ENCODE measurements at places on chromosomes 4 and X.

GRCh38 chr4:42237010-42237409, 84.6 kb upstream of the BEND4 start:
- DNase-seq = no peak

GRCh38 chr4:82645936-82646565, 84.3 kb upstream of the TMEM150C start:
- DNase-seq = no peak

DNA sequence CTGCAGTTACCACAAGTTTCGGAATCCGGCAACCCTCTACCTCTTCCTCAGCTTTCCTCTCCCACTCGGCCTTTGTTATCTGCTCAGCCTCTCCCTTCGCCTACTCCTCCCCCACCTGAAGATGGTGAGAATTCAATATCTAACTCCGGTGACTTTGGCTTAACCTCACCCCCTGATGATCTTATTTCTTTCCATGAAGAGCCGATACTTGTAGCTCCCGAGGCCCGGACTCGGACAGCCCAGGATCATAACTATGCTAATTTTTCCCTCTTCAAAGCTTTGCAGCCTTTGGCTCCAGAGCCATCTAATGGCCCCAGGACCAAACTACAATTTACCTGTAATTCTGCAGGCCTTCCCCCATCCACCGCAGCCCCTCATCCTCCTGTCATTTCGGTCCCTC, 32.0 kb upstream of the MGST2 start:
- DNase-seq = peak; percentile 54

DNA sequence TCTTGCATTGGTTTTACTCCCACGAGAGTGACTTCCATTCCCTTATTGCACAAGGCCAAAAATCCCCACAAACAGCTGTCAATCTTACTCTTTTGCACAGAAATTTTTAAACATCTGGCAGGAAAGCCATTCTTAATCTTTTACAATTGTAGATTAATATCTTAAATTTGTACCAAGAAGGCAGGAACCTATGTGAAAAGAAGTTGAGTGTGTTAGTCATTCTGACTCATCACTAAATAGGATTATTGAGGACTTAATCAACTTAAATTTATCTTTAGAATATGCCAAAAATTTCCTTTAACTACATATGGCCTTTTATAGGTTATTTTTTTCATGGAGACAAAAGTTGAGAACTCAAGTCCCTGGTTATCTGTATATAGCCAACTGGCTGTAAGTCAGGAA, 49.0 kb upstream of the VEGFC start:
- no peak for DNase-seq

DNA sequence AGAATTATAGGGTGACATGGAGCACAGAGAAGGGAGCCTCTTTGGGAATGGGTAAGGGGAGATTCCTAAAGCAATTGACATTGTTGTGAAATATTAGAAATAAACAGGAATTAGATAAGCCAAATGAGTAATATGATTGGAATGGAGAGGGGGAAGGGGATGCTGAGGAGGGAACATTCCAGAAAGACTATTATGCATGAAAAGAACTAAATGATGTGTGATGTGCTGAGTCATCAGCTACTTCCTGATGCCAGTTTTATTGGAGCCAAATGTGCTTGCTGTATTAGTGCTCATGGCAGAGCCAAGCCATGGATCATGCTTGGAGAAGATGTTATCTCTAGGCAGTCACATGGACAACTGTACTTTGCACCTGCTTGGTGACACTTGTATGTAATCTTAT, 189.0 kb upstream of the HCCS start:
- DNase-seq = no peak

DNA sequence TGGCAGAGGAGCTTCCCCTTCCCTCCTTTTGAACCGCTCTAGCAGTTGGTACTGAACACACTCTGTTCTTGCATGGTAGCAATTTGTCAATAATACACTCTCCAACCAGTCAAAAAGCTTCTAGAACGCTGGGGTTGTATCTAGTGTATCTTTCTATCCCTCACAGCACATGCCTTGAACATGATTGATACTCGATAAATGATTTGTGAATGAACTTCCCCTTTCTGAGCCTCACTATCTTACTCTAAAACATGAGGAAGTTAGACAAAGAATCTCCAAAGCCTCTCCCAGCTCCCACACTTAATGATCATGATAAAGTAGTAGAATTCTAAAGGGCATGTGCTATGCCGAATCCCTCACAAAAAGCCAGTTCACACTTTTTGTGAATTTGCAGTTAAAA, 64.4 kb downstream of the DLG3 start:
- DNase-seq = no peak

DNA sequence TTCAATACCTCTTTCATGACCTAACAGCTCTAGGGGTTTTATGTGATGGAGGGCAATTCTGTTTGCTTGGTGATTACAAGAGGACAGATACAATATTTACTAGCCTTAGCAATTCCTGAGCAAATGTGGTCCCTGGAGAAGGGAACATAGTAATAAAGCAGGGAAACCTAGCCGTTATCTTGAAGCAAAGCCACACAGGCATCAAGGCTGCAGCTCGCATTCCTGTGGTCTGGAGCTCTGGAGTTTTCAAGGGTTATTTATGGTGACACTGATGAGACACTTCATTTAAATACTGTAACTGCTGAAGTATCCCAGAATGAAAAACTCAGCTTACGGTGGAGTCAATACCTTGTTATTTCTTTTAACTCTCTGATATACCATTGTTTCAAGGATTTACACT, 66.8 kb downstream of the AFF2 start:
- DNase-seq = no peak

DNA sequence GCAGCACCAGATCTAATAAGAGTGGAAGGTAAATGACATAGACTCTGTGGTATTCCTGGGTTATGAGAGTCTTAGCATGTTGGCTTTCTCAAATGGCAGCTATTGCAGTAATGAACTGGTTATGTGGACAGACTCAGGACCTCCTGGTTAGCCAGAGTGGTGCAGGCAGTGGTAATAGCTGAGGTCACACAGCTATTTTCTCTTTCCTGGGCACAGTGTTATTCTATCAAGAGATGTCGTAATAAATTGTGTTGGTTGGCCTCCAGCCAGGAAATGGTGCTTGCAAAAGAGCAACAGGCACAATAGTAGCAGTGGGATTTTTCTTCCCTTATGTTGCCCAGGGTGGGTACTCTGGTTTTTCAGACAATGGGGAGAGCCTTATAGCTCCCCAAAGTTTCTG, 279.2 kb upstream of the FGF16 start:
- DNase-seq = no peak

- no peak for DNase-seq
These were observed 371.0 kb downstream of the BCOR start for GRCh38 chrX:39726771-39727170.

GRCh38 chr4:25667931-25668557, 12.4 kb downstream of the SLC34A2 start:
- no peak for DNase-seq

DNA sequence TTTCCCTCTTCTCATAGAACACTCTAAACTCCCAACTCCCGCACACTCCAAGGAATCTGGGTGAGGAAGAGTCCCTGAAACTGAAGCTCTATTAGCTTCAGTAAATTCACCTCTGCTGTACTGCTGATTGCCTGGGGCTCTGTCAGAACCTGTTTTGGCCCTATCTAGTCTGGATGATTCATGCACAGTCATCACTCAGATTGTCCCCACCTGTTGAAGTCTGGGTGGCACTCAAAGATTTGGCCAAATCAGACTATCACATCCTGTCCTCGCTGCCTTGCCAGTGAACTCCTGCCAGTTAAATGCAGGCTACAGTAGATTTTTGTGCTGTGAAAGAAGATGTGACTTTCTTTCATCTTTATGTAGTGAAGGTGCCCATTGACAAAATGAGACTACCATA, 63.5 kb upstream of the EMCN start:
- DNase-seq = no peak

DNA sequence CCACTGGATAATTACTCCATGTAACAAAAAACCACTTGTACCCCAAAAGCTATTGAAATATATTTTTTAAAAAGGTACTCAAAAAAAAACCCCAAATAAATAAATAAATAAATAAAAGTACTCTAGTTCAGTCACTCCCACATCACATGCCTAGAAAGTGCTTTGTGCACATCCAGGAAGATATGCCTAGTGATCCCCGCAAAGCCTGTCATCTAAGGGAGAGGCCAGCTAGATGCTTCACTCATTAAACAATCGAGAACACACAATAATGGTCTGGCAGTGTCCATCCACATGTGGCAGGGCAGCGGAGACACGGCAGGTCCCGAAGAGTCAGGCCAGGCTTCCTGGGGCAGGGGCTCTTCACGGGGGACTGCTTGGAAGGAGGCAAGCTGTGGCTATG, 47.6 kb downstream of the RAB33B start:
- DNase-seq = no peak

GRCh38 chrX:80648023-80648422, 161.7 kb downstream of the BRWD3 start:
- peak; percentile 7 for DNase-seq

GRCh38 chr4:145755802-145756201, 75.9 kb downstream of the C4orf51 start:
- peak; percentile 27 for DNase-seq

DNA sequence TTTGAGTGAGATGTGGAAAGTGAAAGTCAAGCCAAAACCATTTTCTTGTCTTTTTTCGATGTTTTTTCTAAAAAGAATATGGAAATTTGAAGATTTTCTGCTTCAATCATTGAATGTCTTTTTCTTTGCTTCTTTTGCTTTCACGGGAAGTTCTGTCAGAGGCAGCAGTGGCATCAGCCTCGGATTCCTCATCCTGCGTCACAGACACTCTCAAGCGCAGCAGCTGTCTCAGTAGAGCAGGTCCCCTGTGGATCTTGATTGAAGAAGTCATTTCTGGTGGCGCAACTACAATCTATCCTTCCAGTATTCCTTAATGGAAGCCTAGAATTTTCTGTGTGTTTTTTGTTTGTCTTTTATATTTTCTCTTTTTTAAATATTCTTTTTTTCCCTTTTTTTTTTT, 52.7 kb upstream of the NEIL3 start:
- DNase-seq = no peak

DNA sequence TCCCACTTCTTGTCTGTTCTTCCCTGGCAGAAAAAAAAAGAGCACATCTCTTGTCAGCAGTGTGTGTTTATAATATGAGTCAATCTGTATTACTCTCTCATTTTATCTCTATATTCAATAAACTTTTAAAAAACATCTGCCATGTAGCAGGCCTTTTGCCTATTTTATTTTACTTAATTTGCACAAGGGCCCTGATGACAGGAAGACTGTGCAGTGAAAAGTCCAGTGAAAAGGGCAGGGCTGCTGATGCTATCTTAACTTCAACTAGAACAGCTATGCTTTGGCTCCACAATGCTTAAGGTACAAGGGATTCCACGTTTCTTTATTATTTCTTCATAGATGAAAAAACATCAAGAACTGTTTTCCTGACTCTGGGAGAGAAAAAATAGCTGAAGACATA, 97.0 kb upstream of the DGKK start:
- DNase-seq = no peak

DNA sequence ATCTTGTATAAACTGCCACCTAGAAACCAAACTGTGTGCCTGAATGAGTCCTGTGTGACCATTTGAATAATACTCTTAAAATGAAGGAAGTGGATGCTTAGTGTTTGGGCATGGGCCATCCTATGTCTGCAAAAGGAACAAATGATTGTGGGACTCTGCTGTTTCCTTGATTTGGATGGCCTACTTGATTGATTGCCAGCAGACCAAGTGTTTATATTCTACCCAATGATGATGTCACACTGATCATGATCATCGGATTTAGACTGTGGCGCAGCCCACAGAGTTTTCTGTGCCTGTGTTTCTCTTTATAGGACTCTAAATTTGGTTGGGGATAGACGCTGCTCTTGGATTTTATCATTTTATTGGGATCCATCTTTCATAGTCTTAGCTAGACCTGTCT, 4.4 kb downstream of the SEPTIN11 start:
- DNase-seq = no peak

GRCh38 chrX:130623518-130623917, 221.7 kb downstream of the RBMX2 start:
- DNase-seq = no peak

GRCh38 chrX:72358313-72358712, 52.6 kb upstream of the CITED1 start:
- peak; percentile 41 for DNase-seq

DNA sequence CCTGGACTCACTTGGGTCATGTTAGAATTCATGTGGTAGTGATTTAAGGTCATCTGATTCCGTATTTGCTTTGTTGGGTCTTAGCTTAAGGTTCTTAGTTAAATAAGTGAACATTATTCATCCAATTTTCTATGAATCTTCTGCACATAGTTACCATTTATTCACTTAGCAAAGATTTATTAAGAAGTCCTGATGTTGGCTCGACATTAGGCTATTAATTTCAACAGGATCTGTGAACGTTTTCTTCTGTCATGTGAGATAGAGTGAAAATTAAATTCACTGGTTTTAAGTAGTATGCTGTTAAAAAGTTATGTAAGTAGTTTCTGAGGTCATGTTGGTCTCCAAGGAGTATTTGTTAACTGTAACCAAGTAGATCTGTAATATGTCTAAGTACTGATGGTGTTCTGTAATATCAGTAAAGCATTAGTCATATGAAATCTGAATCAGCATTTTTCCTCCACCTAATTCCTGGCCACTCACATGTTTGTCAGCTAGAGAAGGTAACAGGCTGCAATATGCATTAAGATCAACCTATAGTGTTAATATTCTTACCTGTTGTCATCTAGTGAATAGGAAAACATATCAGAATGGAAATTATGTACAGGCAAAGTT, 155.6 kb downstream of the PCDH7 start:
- DNase-seq = no peak

GRCh38 chr4:92231511-92231910, 72.3 kb upstream of the GRID2 start:
- no peak for DNase-seq

- no peak for DNase-seq
These were observed 7.1 kb downstream of the TASL start for GRCh38 chrX:30570505-30570904.

DNA sequence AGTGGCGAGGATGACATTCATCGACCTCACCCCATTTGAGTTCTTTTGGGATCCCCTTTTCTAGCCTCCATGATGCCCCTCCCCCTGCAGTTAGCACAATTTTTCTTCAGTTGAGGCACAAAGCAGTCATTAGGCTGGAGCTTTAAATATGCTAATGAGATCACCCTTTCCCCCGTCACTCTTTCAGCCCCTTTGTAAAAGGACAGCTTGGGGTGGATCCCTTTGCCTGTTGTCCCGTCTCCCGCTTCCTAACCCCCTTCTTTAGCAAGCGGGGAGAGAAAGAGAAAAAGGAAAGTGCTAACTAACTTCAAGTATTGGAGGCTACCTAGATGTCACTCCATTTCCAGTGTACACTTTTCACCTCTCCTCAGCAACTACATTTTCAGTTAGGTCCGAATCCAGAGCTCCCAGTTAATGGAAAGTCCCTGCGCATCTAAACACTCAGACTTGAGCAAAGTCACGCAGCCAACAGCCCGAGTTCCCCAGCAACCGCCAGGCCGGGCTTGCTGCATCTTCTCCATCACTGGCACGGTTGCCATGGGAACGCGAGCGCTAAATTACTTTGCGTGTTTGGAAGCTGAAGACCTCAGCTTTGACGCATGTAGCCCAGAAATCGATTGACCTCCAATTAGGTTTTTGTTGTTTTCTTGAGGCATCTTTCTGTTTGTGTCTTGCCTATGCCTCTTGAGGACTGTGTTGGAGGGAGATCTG, 76.8 kb downstream of the RTL5 start:
- DNase-seq = no peak
